Hindlimb muscle (tissue), 1 donor: ENCODE measurements at places on chromosomes 13 and 19.

- no peak for DNase-seq
Measured at GRCh38 chr13:30329009-30329585, 21.7 kb upstream of the KATNAL1 start.

- peak; percentile 77 for DNase-seq
Measured at GRCh38 chr13:74966814-74967424, 515.0 kb downstream of the TBC1D4 start.

DNA sequence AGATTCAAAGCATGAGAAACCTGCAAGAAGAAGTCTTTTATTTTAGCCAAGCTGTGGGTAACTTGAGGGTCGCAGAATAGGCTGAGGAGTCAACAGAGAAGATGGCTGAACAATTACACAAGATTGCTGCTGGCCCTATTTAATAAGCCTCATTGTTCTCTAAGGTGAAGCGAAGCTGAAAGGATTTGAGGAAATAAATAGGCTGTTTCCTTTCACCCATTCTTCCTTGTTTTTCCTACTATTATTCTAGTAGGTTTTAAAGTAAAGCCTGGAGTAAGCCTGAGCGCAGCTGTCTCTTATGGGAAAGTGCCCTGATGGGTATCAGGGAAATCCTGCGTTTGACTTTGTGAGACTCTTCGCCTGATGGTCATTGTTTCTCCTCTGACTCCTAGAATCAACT, 25.0 kb upstream of the PCCA start:
- no peak for DNase-seq

DNA sequence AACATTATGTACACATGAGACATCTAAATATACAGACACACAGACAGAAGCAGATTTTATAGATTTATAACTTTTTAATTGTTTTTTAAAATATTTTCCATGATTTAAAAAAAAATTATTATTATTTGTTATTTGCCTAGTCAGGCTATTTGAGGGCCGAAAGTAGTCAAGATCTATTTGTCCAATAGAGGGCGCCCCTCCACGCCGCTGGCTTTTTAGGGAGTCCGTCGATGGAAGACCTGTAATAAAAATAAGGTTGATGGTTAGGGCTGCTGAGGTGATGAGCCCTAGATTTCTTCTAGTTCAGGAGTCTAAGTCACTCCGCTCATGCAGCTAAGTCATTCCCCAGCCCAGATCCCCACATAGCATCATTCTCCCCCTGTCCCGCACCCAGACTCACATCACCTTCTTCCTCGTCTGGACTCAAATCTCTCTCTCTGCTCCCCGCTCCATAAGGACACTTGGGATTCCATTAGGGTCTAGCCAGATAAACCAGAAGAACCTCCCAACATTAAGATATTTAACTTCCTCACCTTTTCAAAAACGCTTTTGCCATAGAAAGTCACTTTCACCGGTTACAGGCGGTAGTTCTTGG, 33.9 kb upstream of the CEACAM21 start:
- no peak for DNase-seq

- DNase-seq, result no peak
Measured at GRCh38 chr13:49052813-49053212, 77.1 kb downstream of the FNDC3A start.

DNA sequence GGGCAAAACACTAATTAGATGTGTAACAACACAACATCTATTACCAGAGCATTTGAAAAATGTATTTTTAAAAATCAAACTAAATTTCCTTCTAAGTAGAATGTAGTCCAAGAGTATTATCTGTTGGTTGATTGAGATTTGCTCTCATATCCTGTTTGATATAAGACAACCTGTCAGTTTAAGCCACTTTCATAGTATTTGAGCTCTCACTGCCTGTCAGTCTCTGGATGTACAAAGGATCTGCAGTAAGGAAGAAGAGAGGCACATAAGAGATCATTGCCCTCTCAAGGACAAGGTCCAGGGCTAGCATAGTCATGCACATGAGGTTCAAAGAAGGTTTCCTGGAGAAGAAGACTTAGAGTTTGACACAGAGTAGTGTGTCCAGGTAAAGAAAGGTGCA, 57.4 kb downstream of the FGF14 start:
- DNase-seq, result no peak

DNA sequence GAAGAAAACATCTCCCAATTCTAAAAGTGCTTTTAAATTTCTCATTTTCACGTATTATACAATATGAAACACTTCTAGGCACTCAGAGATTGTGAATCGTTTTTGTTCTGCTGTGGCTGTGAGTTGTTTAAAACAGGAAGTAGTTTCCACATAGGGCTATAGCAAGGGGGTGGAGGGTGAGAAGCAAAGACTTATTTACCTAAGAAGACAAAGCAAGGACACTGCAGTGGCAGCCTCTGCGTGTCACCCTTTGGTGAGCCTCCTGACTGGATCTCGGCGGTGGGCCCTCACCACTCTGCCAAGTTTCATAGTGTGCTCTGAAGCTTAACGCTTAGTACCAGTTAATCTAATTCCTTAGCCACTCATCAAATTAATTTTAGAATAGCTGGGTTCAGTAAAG, 56.8 kb downstream of the TNFSF13B start:
- DNase-seq, result no peak

DNA sequence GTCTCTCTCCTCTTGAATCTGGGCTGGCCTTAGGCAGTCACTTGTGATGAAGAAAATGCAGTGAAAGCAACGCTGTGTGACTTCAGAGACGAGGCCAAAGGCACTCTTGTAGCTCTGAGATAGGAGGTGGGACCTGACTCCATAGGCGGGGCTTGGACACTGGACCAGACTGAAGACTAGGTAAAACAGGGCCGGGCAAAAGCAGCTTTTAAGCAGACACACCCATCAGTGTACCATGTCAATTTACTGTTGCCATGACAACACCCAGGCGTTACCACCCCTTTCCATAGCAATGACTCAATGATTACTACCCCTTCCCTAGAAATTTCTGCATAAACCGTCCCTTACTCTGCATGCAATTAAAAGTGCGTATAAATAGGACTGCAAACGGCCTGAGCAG, 6.6 kb upstream of the EID2 start:
- DNase-seq, result no peak

DNA sequence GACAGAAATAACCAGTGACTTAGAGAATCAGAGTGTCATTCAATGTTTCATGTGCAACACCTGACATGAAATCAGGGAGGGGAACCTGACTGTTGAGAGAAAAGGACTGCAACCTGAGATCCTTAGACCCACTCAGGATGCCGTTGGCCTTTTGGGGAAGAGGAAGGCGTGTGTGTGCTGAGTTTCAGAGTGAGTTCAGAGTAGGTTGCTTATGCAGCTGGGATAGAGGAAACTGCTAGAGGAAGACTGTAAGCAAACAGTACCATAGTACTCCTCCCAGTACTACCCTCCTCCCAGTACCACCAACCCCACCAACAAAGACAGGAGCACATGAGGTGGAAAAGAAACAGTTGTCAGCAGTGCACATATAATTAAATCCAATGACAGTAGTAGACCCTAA, 63.7 kb downstream of the KL start:
- no peak for DNase-seq

DNA sequence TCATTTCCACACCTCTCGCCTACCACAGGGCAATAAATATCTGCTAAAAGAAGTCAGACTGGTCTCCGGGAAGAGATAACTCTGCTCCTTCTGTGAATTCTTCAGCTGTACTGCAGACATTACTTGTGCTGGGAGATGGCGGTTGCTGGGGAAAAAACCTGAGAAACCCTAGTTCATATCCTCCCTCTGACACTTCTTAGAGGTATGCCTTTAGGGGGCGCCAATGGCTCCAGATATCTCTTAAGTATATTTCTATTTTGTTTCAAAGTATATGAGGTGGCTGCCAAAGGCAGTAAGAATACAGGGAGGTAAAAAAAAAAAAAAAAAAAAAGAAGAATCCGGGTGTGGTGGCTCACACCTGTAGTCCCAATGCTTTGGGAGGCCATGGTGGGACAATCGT, 175.2 kb downstream of the PAN3 start:
- no peak for DNase-seq

DNA sequence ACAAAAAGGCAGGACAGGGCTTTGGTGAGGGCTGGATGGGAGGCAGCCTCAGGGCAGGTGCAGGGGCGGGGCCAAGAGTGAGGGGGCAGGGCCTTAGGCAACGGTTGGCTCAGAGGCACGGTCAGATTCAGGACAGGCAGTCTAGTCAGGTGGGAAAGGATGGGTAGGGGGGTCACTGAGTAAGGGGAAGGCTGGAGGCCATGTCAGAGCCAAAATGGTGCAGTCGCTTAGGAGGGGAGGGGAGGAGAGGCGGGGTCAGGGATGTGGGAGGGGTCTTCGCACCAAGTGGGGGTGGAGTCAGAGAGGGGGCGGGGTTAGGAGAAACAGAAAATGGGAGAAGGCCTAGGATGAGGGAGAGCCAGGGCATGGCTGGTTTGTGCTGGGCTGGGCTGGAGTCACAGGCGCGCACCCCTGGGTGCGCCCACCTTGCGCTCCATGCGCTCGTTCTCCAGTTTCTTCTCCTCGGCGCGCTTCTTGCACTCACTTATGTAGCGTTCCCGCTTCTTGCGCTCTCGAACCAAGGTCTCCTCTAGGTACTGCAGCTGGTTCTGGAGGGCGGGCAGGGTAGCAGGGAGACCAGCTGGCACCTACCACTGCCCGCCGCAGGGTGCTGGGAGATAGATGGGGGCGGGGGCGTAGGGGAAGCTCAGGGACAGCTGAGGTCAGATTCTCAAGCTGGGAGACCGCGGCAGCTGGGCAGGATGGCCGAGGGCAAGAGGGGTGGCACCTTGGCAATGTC, 6.8 kb upstream of the RGL3 start:
- no peak for DNase-seq

- no peak for DNase-seq
Measured at GRCh38 chr13:74765955-74766354, 631.8 kb upstream of the KLF12 start.

DNA sequence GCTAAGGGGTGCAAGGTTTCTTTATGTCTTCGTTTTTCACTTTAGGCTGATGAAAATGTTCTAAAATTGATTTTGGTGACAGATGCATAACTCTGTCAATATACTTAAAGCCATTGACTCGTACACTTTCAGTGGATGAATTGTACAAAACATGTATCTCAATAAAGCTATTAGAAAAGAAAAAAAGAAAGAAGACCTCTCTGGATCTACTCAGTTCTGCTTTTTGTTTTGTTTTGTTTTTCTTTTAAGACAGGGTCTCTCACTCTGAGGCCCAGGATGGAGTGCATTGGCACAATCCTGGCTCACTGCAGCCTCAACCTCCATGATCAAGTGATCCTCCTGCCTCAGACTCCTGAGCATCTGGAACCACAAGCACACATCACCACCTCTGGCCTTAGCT, 3.5 kb downstream of the SIGLEC5 start:
- no peak for DNase-seq

GRCh38 chr19:14440049-14440448, 6.9 kb downstream of the PKN1 start:
- no peak for DNase-seq

DNA sequence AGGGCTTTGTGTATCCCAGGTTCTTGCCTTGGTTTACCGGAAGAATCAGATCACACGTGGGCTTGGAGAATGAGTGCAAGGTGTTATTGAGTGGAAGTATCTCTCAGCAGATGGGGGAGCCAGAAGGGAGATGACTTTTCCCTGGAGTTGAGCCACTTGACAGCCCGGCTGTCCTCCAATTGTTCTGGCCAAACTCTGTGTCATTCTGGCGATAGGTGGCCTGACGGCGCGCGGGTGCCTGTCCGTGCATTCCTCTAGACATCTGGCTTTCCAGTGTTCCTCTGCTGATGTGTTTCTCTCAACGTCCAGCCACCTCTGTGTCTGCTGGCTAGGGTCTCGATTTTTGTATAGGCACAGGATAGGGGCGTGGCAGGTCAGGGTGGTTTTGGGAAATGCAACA, 181.9 kb downstream of the SHISA2 start:
- DNase-seq, result no peak

DNA sequence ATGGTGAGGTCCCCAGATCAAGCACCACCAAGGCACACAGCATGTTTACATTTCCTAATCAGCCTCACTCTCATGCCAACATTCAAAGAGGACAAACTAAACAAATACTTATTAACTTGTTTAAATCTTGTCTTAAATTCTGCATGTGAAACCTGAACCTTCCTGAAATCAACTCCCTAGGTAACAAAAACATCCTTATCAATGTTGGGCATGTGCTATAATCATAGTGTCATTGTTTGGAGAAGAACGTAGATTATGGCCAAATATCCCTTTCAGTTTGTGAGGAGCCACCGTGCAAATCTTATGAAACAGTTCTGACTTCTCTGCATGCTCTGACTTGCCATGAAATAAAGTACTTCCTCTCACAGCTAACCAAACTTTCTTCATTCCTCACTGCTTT, 123.8 kb downstream of the NDFIP2 start:
- DNase-seq, result no peak

- DNase-seq, result peak; percentile 55
Measured at GRCh38 chr19:31285744-31286143, 63.5 kb downstream of the TSHZ3 start.

DNA sequence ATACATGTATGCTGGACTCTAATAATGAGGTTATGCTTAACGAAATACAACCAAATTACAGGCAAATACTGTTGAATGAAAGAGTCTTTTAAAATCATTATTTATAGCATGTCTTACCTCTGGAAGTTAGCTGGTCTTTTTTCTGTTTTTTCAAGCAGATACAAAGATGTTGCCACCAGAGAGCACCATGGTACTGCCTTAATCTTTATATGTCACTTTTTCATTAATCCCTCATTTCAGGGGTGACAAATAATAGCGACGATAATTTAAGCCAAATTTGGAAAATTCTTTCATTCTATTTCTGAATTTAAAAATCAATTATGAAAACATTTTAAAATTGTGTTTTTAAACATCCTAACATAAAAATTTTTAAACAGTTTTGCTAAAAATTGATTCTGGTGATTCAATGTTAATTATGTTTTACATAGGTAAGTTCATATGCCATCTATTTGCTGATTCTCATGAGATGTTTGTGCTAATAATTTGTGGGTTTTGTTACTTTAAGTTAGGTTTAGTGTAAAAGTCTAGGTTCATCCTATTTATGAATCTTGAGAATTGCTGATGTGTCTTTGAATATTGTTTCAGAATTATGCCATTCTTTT, 379.3 kb upstream of the SGCG start:
- no peak for DNase-seq

DNA sequence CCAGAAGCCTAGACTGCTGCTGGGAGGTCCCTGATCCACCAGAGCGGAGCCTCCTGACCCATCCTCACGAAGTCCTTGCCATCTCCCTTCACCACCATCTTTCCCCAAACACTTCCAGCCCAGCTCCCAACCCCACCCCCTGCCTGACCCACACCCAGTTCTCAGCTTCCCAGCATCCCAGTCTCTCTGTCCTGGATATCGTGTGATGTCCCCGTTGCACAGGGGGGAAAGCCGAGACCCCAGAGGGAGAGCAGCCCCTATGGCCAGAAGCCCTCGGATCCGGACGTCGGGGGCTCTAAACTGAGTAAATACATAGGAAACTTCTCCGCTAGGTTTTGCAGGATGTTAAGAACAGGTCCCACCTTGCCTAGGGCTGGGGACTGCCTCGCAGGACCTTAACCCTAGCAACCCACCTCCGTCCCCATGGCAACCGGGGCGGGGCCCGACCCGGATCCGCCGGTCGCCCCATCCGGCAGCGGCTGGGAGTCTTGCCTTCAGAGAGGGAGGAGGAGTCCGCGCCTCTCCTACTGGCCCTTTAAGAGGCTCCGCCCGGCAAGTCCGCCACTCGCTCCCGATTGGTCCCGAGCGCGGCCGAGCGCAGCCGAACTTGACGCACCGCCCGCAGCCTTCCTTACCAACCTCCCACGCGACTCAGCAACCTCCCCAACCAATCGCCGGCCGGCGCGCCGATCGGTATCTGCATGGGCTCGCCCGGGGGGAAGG, 451 bp upstream of the HMG20B start:
- DNase-seq, result peak; percentile 100

GRCh38 chr19:18252370-18252717, 21.9 kb downstream of the IQCN start:
- DNase-seq, result no peak

GRCh38 chr19:49336482-49337266, 1.5 kb downstream of the CD37 start:
- DNase-seq, result no peak
